Upper lobe of left lung (tissue), 6 donors: ENCODE measurements at places on chromosomes 7 and 10. TPM values are rescaled to one million over a fixed set of nuclear protein-coding genes. Genes with fewer than 3 reads are reported as not detected.

Gene MMRN2
- 76.8 TPM for total RNA-seq

Gene MRLN
- not detected for total RNA-seq

Gene CYP26C1
- 0.39 TPM for total RNA-seq

Gene CHRM2
- 4.2 TPM for total RNA-seq

Gene ANKRD30A
- total RNA-seq, result not detected

Gene GPER1
- 8.1 TPM for total RNA-seq

Gene NXPH1
- not detected for total RNA-seq

Gene HIBADH
- total RNA-seq, result 21.7 TPM

Gene TMEM236
- total RNA-seq, result 4.6 TPM

Gene UBE2H
- 89.1 TPM for total RNA-seq

Gene RSPH10B2
- total RNA-seq, result 5.7 TPM

Gene PRRT4
- total RNA-seq, result 1.1 TPM

Gene EPHB4
- total RNA-seq, result 36.7 TPM

Gene GHRHR
- not detected for total RNA-seq

Gene FGFBP3
- total RNA-seq, result 1.1 TPM
